ENCODE measurements at places on chromosomes 12 and 14.

DNA sequence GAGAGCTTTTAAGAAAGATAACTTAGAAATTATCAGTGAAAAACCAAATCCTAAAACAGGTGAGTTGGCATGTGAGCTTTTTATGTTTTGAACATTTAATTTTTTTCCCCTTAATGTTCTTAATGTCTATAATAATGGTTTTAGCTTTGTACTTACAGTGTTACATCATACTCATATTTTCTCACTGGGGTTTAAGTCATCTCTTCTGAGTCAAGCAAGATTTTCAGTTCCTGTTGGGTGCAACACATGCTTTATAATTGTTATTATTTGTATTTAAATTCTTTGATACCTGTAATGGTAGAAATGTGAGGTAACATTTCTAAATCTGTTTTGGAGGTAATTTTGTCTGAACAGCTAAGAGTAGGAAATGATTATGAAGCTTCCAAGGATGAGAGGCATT lies 113.0 kb downstream of the PLEKHA5 start:
- no peak for DNase-seq

GRCh38 chr14:93533842-93534241 lies 103.1 kb downstream of the UNC79 start:
- no peak for DNase-seq

DNA sequence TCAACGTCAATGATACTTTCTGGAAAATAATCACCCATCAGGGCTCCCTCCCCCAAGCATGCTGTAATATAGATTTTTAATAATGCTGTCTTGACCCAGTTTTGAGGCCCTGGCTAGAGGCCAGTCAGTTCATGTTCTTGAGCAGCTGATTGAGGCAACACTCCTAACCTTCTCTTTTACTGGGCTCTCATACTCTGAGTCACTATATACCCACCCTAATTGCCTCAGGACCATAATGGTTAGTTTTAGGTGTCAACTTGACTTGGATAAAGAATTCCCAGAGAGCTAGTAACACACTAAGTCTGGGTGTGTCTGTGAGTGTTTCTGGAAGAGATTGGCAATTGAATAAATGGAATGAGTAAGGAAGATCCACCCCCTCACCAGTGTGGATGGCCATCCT lies 527.0 kb upstream of the ATP2B1 start:
- no peak for DNase-seq

GRCh38 chr12:12011880-12012260 lies 58.9 kb upstream of the BCL2L14 start:
- no peak for DNase-seq
